Hematopoietic multipotent progenitor cell treated with erythropoietin and hydrocortisone succinate and interleukin-3 and kit ligand, for 8 days (in vitro differentiated cells): ENCODE measurements at places on chromosomes 6 and 20.

DNA sequence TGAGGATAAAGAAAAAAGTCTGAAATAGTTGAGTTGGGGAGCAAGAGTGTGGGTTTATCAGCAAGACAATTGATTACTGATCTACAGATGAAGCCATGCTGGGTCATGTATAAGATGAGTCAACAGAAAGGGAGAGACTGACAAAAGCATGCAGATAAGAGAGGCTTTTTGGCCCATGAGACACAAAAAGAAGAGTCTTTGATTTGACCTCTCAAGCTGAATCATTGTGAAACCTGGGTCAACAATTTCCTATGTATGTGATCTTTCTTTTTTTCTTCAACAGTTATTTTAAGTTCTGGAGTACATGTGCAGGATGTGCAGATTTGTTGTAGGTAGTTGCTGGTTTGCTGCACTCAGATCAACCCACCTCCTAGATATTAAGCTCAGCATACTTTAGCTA, 15.9 kb downstream of the RIMS1 start:
- DNase-seq, result no peak

- no peak for DNase-seq
Observed at GRCh38 chr6:12804952-12805645, 88.5 kb downstream of the PHACTR1 start.

DNA sequence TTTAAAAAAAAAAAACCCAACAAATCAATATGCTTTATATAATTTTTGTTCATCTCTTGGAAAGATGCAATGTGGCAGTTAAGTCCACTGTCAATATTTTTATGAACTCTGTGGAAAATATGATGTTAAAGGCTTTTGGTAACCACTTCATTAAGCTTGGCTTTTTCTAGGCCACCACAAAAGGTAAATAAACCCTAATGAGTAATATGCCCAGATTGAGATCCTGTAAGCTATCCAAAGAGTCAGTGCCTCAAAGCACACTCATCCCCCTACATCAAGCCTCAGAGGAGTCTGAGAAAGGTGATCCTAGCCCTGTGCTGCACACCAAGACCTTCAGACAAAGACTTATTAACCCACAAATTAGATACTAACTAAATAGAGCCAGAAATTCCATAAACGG, 121.1 kb downstream of the CDC5L start:
- DNase-seq, result no peak

GRCh38 chr6:147281895-147282565, 77.8 kb downstream of the STXBP5 start:
- no peak for DNase-seq

GRCh38 chr6:105215506-105215905, 35.7 kb upstream of the POPDC3 start:
- DNase-seq, result no peak

DNA sequence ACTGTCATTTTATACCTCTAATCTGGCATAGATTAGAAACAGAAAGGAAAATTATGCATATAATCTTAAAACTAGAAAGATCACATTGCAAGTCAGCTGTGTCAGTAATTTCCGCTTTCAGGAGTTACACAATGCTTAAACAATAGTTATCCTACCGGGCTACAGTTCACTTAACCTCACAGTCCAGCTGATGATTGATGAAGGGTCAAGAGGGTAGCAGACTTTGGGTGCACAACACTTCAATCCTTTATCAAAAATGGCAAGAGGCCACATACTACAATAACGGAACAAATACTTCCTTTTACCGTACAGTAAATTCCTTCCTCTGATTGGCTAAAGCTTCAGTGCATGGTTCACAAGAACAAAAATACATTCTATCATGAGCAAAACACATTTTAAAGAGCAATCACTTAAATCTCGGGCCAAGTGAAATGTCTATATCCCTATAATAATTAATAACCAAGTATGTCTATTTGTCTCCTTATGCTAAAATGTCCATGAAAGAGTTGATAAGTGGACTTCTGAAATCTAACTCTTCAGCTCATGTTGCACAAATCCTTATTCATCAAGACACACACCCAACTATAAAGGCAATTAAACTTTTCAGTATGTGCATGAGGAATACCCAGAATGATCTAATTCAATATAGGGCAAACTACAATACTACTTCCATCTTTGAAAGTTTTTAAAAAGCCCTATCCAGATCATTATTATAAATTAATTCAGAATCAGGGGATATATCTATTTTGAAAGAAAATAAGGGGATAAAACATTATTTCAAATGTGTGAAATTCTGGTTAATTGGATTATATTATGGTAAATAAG, 76.8 kb downstream of the HIVEP2 start:
- peak; percentile 17 for DNase-seq

DNA sequence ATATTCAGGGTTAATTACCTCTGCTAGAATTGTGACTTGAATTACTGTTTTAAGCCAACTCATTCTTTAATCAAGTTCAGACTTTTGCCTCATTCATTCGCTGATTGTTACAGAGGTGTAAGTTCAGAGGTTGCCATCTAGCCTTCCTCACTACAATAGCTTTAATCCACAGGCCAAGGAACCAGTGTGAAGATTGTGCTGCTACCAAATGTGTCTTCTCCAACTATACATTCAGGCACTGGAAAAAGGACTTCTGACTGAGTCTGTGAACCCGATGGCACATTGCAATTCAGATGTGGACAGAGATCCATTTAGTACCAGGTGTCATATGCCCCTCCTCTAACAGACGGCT, 111.2 kb upstream of the ADGRF1 start:
- DNase-seq, result no peak

GRCh38 chr20:61557621-61558020, 305.6 kb downstream of the CDH4 start:
- DNase-seq, result no peak
